ENCODE measurements at places on chromosomes 16 and 17.

DNA sequence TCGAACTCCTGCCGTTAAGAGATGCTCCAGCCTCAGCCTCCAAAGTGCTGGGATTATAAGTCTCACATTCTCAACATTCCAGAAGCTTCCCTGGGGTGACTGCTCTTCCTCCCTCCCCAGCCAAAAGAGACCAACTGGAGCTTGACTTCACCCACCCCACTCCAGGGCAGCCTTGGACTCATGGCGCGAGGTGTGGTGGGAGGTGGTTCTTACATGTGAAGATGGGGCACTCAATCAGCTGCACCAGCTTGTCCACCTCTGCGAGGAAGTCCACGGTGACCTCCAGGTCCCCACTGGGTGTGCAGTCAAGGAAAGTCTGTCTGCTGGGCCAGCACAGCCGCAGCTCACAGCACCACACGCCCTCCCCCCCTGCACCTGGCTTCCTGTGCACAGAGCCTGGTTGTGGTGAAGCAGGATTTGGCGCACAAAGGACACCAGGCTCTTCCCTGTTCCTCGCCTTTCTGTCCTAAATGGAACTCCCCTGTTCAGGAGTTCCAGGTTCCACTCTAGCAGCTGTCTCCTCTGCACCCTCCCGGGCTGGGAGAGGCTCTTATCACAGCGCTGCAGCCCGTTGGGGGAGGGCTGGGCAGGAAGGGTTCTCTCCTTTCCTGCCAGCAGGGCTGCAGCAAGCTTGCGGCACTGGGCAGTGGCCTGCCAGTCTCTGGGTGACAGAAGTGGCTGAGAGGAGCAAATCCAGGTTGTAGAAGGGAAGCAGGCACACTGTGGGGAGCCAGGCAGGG, 9.6 kb upstream of the MTSS2 start:
- no peak for DNase-seq

DNA sequence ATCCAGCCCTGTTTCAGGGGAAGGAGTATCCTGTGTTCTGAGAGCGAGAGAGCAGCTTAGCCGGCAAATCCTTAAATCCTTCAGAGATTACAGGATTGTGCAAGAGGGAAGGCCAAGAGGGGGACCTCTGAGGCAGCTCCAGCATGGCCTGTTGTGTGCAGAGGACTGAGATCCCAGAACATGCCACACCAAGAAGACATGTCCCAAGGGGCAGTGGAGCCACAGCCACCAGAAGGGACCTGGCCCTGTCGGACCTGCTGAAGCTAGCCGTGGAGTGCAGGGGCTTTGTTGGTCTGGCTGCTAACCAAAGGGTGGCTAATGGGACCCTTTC, 1.6 kb upstream of the MRC2 start:
- no peak for DNase-seq

GRCh38 chr16:80792031-80792430, 12.4 kb downstream of the CDYL2 start:
- DNase-seq, result no peak

- DNase-seq, result no peak
Measured at GRCh38 chr17:49496867-49497147, 1.7 kb downstream of the NGFR start.

DNA sequence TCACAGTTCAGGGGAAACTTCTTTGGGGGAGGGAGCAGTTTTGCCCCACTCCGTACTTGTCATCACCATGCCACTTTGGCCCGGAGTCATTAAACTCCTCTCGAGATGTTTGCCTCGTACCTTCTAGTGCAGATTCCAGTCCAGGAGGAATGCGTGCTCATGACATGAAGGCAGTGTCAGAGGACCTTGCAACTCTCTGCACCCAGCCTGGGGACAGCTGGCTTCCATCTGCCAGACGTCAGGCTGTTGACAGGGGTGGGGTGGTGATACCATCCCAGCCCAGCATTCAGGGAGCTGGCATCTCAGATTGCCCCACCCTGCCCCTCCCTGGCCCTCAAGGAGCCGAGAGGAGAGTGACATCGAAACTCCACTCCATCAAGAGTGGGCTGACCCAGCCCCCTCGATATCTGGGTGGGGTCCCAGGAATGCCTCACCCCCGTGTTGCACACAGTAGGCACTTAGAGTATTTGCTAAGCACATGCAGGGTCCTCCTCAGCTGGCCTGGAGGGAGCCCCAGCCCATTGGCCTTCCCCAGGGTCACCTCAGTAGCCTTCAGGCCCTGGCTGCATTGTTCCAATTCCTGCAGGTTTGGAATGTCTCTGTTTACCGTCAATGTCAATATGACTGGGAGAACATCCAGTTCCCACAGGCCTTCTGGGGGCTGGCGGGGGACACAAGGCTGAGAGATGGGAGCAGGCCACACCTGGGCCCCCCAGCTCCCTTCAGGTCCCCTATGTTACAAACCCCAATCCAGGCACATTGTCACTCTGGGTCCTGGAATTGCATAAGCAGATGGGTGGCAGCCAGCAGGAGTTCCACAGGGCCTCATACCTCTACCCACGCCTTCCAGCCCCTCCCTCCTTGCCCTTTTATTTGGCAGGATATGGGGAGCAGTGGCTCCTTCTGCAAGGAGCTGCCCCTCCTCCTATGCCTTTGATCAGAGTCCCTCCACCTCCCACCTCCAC, 21.3 kb upstream of the EMP2 start:
- no peak for DNase-seq

- DNase-seq, result no peak
Measured at GRCh38 chr17:40361925-40362695, 2.4 kb downstream of the GJD3 start.

Measured in T-helper 22 cell (primary cell).